Testis (tissue), 5 donors: ENCODE measurements at places on chromosomes 11 and 22. TPM values are rescaled to one million over a fixed set of nuclear protein-coding genes. Genes with fewer than 3 reads are reported as not detected.

DNA sequence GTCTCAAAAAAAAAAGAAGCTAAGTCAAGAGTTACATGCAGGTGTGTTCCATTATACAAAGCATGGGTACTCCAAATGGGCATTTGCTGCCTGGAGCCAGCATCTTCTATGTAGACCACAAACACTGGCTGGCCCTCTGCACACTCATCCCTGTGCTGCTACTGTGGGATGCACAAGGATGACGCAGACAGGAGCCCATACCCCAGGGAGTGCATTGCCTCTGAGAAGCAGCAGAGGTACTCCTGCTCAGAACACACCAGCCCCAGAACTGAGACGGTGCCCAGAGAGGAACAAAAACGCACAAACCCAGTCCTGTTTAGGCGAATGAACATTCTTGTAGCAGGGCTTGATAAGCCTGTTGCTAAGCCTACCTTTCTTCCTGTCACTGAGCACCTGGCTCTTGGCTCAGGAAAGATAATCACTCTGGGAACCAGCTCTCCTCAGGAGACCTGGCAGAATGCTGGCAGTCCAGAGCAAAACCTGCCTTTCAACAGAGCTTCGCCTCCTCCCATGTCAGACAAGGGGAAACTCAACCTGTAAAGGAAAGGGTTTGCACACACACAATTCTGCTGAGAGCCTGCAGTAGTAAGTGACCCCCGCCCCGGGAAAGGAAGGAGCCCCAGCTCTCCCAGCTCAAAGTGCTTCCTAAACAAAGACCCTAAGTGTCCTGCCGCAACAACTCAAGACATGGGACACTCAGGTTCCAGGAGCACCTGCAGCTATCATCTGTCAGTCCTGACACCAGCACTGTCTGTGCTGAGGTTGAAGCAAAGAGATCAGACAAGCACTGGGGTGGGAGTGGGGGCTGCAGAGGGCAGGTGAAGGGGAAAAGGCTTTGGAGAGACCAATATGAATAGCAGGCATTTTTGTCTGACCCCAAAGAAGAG lies 145.7 kb downstream of the TENM4 start:
- H3K36me3 ChIP-seq: no peaks in the 10 kb centered on the region
- no peak overlapping the region for H3K27ac ChIP-seq
- DNase-seq: no peak
- H3K27me3 ChIP-seq: no peaks in the 10 kb centered on the region
- H3K4me3 ChIP-seq: no peak overlapping the region

DNA sequence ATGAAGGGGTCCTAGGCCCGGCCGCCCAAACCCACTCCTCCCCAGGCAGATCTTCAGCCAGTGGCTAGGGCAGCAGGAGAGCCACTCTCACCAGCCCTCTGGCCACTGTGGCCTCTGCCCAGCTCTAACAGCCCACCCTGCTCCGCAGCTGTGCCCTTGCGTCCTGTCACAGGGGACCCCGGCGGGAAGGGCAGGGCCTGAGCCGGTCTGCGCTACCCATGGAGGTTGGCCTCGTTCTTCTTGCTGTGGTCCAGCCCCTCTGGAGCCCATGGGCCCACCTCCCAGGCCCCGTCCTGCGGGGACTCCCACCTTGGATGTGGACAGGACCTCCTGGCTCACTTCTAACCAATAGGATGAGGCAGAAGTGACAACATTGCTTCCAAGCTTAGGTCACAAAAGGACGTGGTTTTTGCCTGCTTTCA lies 38.3 kb upstream of the TH start:
- no peak overlapping the region for H3K27ac ChIP-seq
- peaks cover 9% of the 10 kb centered on the region for H3K4me1 ChIP-seq
- H3K27me3 ChIP-seq: no peaks in the 10 kb centered on the region
- H3K36me3 ChIP-seq: no peaks in the 10 kb centered on the region
- H3K4me3 ChIP-seq: no peak overlapping the region

DNA sequence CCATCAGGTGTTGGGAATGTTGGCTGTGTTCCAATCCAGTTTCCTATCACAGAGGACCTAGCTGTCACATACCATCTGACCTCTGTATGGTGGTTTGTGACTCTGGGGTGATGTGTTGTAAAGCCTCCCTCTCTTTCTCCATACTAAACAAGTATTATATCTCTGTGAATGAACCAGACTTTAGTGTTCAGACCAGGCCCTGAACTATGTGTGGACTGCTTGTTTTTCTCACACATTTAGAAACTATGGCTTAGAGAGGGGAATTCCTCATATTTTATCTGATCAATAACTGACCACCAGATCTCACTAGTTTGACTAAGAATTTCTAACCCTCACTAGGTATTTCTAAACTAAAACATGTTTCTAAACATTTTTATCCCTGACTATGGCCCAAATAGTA lies 17.5 kb downstream of the NCR3LG1 start:
- no peak overlapping the region for H3K27ac ChIP-seq
- H3K27me3 ChIP-seq: no peaks in the 10 kb centered on the region
- no peaks in the 10 kb centered on the region for H3K36me3 ChIP-seq
- DNase-seq: no peak
- no peaks in the 10 kb centered on the region for H3K4me1 ChIP-seq

DNAJB13 gene
- 8.1 TPM for total RNA-seq

- DNase-seq: no peak
- no peaks in the 10 kb centered on the region for H3K4me1 ChIP-seq
- H3K27ac ChIP-seq: no peak overlapping the region
- H3K36me3 ChIP-seq: no peaks in the 10 kb centered on the region
- no peaks in the 10 kb centered on the region for H3K27me3 ChIP-seq
- no peak overlapping the region for H3K4me3 ChIP-seq
Observed at GRCh38 chr22:30598986-30599385, 7.3 kb upstream of the PES1 start.

DNA sequence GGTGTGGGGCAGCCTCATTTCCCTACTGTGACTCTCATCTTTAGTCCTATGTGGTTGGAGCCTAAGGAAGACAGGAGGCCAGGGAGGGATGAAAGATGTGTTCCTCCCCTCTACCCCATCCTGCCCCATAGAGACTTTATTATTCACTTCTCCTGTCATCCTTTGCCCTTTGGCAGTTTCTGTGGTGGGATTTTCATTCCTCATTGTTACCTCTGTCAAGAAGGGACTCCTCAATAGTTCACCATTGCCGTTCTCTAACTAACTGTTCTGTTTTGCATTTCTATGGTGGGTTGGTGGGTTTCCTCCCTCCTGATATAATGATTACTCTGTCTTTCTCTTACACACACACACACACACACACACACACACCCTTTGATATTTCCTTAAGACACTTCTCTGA lies 202.3 kb downstream of the DSCAML1 start:
- no peak overlapping the region for H3K27ac ChIP-seq
- no peak for DNase-seq
- H3K36me3 ChIP-seq: no peaks in the 10 kb centered on the region
- H3K4me1 ChIP-seq: no peaks in the 10 kb centered on the region
- H3K27me3 ChIP-seq: no peaks in the 10 kb centered on the region

DNA sequence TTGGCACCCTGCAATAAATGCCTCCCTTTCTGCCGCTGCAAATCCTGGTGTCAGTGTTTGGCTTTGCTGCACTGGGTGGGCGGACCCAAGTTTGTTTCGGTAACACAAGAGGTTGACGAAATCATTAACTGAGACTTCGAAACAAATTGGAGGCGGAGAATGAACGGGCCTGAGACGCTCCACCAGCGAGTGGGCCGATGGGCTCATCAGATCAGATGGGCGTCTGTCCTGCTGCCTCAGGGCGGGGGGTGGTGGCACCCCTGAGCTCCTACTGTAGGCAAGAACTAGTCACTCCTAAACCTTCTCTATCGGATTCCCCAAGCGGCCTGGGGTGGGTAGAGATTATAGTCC lies 918 bp upstream of the CAPN5 start:
- no peaks in the 10 kb centered on the region for H3K27me3 ChIP-seq
- peak overlapping the region; percentile 78 for H3K4me3 ChIP-seq
- peaks cover 38% of the 10 kb centered on the region for H3K4me1 ChIP-seq
- peak overlapping the region; percentile 91 for H3K27ac ChIP-seq

DNA sequence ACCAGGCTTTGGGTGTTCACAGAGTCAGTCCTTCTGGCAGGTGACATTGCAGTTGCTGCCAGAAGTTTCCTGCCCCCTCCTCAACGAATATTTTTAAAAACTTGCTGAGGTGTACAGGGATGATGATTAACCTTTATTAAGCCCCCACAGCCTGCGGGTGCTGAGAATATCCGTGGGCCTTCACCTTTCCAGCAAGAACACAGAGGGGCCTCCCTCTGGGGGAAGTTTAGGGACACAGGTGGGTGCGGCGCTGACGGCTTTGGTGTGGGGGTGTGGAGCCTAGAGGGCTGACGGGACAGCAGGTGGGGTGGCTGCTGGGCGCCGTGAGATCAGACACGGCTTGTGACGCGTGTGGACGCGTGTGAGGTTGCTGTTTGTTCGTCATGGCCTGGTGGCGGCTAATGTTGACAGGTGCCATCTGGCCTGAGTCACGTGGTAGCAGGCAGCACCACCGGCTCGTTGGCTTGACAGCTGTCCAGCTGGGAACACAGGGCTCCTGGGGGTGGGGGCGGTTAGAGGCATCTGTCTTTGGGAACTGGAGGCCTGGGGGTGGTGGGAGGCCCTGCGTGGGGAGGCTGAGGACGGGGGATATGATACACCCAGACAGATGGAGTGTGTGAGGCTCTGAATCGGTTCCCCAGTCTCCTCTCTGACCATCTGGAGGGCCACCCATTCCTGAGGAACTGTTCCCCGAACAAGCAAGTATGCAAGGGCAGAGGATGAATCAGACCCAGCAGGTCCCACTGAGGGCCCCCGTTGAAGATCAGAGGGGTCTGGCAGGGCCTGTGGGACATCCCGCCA lies 12.5 kb upstream of the LRRC10B start:
- no peaks in the 10 kb centered on the region for H3K27me3 ChIP-seq
- H3K36me3 ChIP-seq: no peaks in the 10 kb centered on the region
- H3K4me3 ChIP-seq: no peak overlapping the region
- H3K27ac ChIP-seq: no peak overlapping the region
- no peak for DNase-seq

DNA sequence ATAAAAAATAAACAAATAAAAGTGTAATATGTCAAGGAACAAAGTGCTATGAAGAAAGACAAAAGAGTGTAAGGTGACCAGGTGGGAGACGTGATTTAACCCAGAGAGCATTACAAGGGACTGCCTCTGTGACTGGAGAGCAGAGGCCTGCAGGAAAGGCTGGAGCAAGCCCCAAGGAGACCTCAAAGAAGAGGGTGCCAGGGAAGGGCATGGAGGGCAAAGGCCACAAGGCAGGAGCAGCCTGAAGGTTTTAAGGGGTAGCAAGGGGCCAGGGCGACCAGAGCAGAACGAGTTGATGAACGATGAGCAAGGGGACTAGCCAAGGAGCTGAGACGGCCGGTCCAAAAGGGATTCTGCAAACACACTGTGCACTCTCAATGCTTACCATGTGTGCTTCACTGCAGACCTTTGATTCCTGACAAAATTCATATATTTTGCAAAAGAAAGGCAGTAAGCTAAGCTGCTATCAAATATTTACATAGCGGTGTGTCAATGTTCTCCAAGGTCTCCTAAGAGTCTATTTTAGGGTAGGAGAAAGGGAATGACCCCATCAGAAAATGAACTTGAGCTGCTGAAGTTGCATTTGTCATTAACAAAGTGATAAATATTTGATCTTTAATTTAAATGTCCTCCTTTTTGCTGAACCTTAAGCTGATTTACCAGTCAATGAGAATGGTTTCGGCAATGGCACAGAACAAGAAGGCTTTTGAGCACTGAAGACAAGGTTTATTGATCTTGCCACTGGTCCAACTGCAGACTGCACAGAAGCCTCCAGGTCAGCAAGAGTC lies 50.5 kb downstream of the SMCO4 start:
- no peak overlapping the region for H3K27ac ChIP-seq
- H3K4me1 ChIP-seq: no peaks in the 10 kb centered on the region
- H3K36me3 ChIP-seq: no peaks in the 10 kb centered on the region
- H3K27me3 ChIP-seq: no peaks in the 10 kb centered on the region
- DNase-seq: no peak
- H3K4me3 ChIP-seq: no peak overlapping the region

HBB gene
- not detected for total RNA-seq
